ENCODE measurements at places on chromosomes 3 and 15. TPM values are rescaled to one million over a fixed set of nuclear protein-coding genes. Genes with fewer than 3 reads are reported as not detected.

SLC28A1 gene
- 4.1 TPM for total RNA-seq

GRCh38 chr3:13243586-13243985, 170.4 kb upstream of the IQSEC1 start:
- DNase-seq = no peak

CFAP100 gene
- not detected for total RNA-seq

FBLN2 gene
- 117 TPM for total RNA-seq

TMEM108 gene
- 1.3 TPM for total RNA-seq

- DNase-seq = no peak
These were observed 1.2 kb downstream of the BNC1 start for GRCh38 chr15:83283138-83283812.

ANKRD34C gene
- 0.30 TPM for total RNA-seq

All from aorta (tissue), 5 donors.